ENCODE measurements at places on chromosomes 11 and 22. TPM values are rescaled to one million over a fixed set of nuclear protein-coding genes. Genes with fewer than 3 reads are reported as not detected.

DNA sequence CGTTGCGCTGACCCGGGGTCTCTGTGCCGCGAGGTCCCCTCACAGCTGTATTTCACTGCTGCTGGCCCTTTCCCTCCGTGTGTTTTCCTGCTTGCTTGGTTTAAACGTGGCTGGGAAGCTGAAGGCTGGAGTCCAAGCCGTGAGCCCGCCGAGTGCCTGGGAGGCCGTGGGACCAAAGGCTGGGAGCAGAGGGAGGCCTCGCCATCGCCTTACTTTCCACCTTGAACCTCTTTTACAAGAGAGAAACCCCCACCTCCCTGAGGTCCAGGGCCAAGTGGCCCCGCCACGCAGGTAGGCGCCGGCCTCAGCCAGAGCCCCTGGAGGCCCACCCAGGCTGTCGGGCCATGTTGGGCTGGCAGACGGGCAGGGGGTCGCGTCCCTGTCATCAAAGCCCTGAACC, 411.6 kb downstream of the TBC1D22A start:
- H3K4me3 ChIP-seq, result no peak overlapping the region
- no peaks in the 10 kb centered on the region for H3K27me3 ChIP-seq
- H3K4me1 ChIP-seq, result no peaks in the 10 kb centered on the region
- DNase-seq, result no peak
- H3K27ac ChIP-seq, result no peak overlapping the region

TSPAN18 gene
- 21.3 TPM for total RNA-seq

TECTA gene
- total RNA-seq, result 0.15 TPM

OR52E8 gene
- total RNA-seq, result not detected
